Cerebellum (tissue), 4 donors: ENCODE measurements at places on chromosomes 2 and 18. TPM values are rescaled to one million over a fixed set of nuclear protein-coding genes. Genes with fewer than 3 reads are reported as not detected.

The DUSP19 gene
- 5.9 TPM for total RNA-seq

The SOX11 gene
- 146 TPM for total RNA-seq

The MALT1 gene
- total RNA-seq = 31.1 TPM

The CYP20A1 gene
- 22.5 TPM for total RNA-seq

The GALNT13 gene
- total RNA-seq = 14.2 TPM

The STPG4 gene
- total RNA-seq = 1.00 TPM

The NPHP1 gene
- total RNA-seq = 7.2 TPM

The LYPD1 gene
- 81.1 TPM for total RNA-seq

The RPL31 gene
- 510 TPM for total RNA-seq

The FAM237A gene
- total RNA-seq = not detected

The CCDC178 gene
- total RNA-seq = 1.2 TPM
